Upper lobe of right lung (tissue), 1 donor: ENCODE measurements at places on chromosomes 13 and 19. TPM values are rescaled to one million over a fixed set of nuclear protein-coding genes. Genes with fewer than 3 reads are reported as not detected.

DNA sequence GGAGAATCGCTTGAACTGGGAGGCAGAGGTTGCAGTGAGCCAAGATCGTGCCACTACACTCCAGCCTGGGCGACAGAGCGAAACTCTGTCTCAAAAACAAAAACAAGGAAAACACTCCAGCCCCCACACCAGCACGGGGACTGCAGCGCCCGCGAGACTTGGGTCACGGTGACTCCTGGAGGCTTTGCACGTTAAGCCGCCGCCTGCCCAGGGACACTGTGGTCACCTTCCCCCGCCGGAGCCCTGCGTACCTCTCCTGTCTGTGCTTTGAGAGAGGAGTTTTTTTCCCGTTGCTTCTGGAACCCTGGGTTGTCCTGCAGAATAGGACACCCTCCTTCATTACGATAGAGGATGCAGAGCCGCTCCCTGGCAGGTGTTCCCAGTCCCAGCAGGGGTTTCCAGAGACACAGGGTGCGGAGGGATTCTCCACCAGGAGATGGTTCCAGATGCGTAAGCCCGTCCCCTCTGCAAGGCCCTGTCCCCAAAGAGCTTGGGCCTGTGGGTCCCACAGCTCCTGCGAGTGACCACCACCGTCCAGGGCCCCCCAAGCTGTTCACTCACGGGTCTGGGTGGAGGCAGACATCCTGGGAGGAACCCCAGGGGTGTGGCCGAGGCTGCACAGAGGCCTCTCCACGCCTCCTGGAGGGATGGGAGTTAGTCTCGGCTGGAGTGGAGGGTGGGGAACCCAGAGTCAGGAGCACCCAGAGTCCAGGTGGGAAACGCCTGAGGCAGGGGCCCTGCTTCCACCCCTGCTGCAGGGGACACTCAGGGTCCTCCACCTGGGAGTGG lies 42.8 kb upstream of the NDUFS7 start:
- H3K27me3 ChIP-seq, result no peaks in the 10 kb centered on the region
- H3K4me1 ChIP-seq, result no peaks in the 10 kb centered on the region
- H3K4me3 ChIP-seq, result no peak overlapping the region

GRCh38 chr19:53365899-53366493 lies 491 bp downstream of the ZNF525 start:
- peak overlapping the region; percentile 85 for H3K4me3 ChIP-seq
- H3K27me3 ChIP-seq, result no peaks in the 10 kb centered on the region
- H3K4me1 ChIP-seq, result peaks cover 6% of the 10 kb centered on the region
- H3K36me3 ChIP-seq, result no peaks in the 10 kb centered on the region
- peak overlapping the region; percentile 61 for H3K27ac ChIP-seq

GRCh38 chr13:64371045-64371444 lies 2859.1 kb downstream of the PCDH9 start:
- H3K4me1 ChIP-seq, result no peaks in the 10 kb centered on the region
- H3K4me3 ChIP-seq, result no peak overlapping the region
- H3K27ac ChIP-seq, result no peak overlapping the region
- DNase-seq, result no peak

DNA sequence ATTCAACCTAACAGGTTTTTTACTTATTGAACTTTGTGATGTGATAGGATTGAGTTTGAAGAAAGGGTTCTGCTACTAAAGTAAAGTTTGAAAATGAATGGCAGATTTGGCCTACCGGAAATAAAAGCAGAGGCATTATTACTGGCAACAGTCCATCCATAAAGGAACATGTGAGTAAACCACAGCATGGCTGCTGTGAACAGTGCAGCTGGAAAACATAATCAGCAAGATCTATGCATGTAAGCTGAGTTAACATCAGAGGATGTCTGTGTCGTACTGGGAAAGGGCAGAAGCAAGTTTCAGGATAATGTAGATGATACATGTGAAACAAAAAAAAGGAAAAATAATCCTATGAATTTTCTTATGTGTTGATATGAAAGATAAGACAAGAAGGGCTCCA lies 87.6 kb downstream of the CYSLTR2 start:
- DNase-seq, result no peak
- peaks cover 5% of the 10 kb centered on the region for H3K4me1 ChIP-seq
- H3K27me3 ChIP-seq, result no peaks in the 10 kb centered on the region
- no peak overlapping the region for H3K4me3 ChIP-seq
- no peak overlapping the region for H3K27ac ChIP-seq
- no peaks in the 10 kb centered on the region for H3K36me3 ChIP-seq

DNA sequence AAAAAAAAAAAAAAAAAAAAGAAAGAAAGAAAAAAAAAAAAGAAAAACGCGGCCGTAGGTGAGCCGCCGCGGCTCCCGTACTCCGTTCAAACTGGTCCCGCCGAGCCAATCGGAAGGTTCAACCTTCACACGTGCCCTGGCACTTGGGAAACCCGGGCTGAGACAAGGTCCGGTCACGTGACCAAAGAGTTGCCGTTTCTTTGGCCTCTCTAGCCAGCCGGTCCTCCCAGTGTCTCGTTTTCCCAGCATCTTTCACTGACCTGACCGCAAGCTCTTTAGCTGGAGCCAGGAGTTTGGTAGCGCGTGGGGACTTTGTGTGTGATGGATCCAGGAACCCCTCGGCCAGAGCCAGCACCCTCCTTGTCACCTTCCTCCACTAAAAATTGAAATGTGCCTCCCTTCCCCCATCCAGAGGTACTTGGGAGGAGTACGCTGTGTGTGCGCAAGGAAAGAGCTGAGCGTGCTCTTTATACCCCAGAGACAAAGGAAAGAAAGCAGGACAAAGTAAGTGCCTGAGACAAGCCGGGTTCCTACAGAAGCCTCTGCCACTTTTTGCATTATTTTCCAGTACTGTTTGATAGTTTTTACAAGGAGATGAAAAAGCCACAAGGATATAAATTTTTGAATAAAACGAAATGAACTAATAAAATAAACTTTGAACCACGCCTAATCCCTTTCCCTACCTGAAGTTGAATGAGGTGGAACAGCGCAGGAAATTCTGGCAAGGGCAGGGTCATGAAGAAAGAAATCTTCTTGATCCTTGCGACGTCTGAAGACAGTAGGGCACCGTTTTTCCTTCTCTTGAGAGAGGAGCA lies 959 bp downstream of the TNPO2 start:
- H3K4me3 ChIP-seq, result peak overlapping the region; percentile 63
- H3K27ac ChIP-seq, result peak overlapping the region; percentile 88
- peaks cover 33% of the 10 kb centered on the region for H3K4me1 ChIP-seq
- no peaks in the 10 kb centered on the region for H3K27me3 ChIP-seq
- peak; percentile 96 for DNase-seq
- H3K36me3 ChIP-seq, result peaks cover 12% of the 10 kb centered on the region

GRCh38 chr19:1523412-1524286 lies at the start of gene PLK5:
PLK5 (plus strand) TSS chr19:1524077; CDS start chr19:1526997, 2,920 bp downstream.
- no peak for DNase-seq
- no peak within 1 kb of the TSS for H3K27ac ChIP-seq
- no peaks in the 10 kb centered on the region for H3K4me1 ChIP-seq
- peaks cover 48% of the 10 kb centered on the region for H3K27me3 ChIP-seq
- H3K4me3 ChIP-seq, result no peak within 1 kb of the TSS

DNA sequence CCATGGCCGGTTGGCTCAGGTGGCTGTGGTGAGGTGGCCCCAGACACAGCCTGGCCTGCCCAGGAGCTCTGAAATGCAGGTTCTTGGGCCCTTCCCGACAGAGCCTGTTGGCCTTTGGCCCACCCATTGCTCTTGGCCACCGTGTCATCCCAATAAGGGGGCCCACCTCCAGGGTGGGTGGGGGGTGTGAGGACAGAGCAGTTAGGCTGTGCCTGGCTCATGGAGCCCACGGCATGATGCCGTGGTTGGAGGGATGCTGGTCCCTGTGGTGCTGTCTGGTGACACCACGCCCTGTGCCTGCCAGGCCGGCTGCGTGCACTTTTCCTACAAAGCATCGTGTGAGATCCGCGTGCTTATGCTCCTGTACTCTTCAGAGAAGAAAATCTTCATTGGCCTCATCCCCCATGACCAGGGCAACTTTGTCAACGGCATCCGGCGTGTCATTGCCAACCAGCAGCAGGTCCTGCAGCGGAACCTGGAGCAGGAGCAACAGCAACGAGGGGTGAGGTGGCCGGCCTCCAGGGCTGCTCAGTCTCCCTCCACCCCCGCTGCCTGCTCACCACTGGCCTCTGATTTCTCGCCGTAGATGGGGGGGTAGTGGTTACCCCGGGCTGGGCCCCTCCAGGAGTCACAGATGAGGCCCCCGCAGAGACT lies 7.6 kb downstream of the PNKP start:
- H3K27me3 ChIP-seq, result no peaks in the 10 kb centered on the region
- no peak overlapping the region for H3K4me3 ChIP-seq
- no peak for DNase-seq
- H3K36me3 ChIP-seq, result peaks cover 76% of the 10 kb centered on the region
- H3K27ac ChIP-seq, result no peak overlapping the region
- no peaks in the 10 kb centered on the region for H3K4me1 ChIP-seq

DNA sequence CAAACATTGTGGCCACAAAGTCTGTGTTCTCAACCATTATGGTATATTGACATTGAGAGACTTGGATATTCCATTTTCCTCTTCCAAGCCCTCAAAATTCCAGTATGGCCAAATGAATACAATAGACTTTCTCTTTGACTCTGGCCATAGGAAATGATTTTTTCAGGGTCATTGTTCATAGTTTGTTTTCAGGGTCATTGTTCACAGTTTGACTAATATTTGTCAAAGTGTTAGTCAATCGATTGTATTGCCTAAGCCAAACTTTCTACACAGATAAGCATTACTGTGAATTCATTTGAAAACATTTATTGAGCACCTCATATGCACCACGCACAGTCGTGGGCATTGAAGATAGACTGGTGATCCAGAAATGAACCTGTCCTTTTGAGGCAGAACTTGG lies 22.9 kb upstream of the FAM216B start:
- no peaks in the 10 kb centered on the region for H3K4me1 ChIP-seq
- DNase-seq, result no peak
- no peak overlapping the region for H3K27ac ChIP-seq
- H3K4me3 ChIP-seq, result no peak overlapping the region
- H3K27me3 ChIP-seq, result no peaks in the 10 kb centered on the region
- no peaks in the 10 kb centered on the region for H3K36me3 ChIP-seq

DNA sequence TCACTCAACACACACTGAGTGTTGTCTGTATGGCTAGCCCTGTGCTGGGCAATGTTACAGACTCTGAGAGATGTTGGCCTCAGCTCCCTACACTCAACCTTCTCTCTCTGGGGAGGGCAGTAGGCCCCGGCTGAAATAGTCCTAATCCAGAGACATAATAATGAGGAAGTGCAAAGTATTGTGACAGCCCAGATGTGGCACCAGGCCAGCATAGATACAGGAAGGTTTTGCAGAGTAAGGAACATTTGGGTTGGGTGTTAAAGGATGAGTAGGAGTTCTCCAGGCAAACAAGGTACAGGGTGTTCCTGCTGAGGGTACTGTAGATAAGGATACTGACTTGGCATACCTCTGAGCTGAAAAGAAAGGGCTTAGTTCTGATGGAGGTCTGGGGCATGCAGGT lies 2.4 kb downstream of the LIN7B start:
- no peak overlapping the region for H3K4me3 ChIP-seq
- H3K27ac ChIP-seq, result peak overlapping the region; percentile 3
- H3K4me1 ChIP-seq, result peaks cover 30% of the 10 kb centered on the region
- no peaks in the 10 kb centered on the region for H3K27me3 ChIP-seq
- DNase-seq, result no peak

GRCh38 chr13:80133631-80134261 lies 207.2 kb downstream of the SPRY2 start:
- H3K36me3 ChIP-seq, result no peaks in the 10 kb centered on the region
- peak overlapping the region; percentile 30 for H3K4me3 ChIP-seq
- DNase-seq, result no peak
- H3K4me1 ChIP-seq, result peaks cover 23% of the 10 kb centered on the region

GRCh38 chr13:28856287-28856686 lies 36.1 kb downstream of the MTUS2 start:
- no peaks in the 10 kb centered on the region for H3K36me3 ChIP-seq
- H3K27me3 ChIP-seq, result no peaks in the 10 kb centered on the region
- H3K4me1 ChIP-seq, result no peaks in the 10 kb centered on the region
- H3K27ac ChIP-seq, result no peak overlapping the region
- no peak overlapping the region for H3K4me3 ChIP-seq

DNA sequence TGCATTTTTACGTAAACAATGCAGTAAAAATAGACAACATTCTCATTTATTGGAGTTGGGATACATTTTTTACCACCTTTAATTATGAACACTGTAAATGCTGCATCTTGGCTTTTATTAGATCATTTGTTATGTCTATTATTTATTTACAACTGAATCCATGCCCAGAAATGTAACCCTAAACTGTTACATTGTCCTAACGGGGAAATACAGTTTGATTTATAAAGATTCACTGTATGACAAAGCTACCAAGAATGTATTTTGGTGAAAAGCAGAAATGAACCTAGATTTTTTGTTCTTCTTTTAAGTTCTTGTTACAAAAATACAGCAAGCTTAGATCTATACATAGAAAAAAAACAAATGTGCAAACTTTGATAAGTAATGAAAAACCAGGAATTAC lies 1.1 kb downstream of the METTL21C start:
- H3K4me1 ChIP-seq, result no peaks in the 10 kb centered on the region
- H3K27me3 ChIP-seq, result peaks cover 4% of the 10 kb centered on the region
- H3K27ac ChIP-seq, result no peak overlapping the region
- no peak for DNase-seq
- H3K4me3 ChIP-seq, result no peak overlapping the region

GRCh38 chr13:114076329-114077090 lies 55.9 kb downstream of the RASA3 start:
- peaks cover 8% of the 10 kb centered on the region for H3K4me1 ChIP-seq
- DNase-seq, result peak; percentile 50
- no peak overlapping the region for H3K27ac ChIP-seq
- H3K36me3 ChIP-seq, result peaks cover 5% of the 10 kb centered on the region
- H3K4me3 ChIP-seq, result no peak overlapping the region

DNA sequence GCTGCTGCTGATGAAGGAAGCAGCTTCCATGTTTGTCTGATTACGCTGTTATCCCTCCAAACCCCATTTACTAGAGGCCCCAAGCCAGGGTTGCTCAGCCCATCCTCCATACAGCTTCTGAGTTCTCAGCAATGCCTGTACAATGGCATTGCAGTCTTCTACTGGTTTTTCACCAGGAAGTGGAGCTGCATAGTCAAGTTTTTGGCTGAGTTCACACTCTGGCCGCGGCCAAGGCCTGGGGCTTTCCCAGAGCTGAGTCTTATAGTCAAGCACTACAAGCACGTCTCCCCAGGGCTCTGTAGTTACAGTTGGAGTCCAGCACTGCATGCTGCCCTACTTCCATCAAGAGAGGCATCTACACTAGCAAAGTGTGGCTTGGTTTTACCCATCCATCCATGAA lies 182.5 kb downstream of the POU4F1 start:
- H3K4me3 ChIP-seq, result no peak overlapping the region
- no peaks in the 10 kb centered on the region for H3K4me1 ChIP-seq
- no peak for DNase-seq
- no peak overlapping the region for H3K27ac ChIP-seq
- no peaks in the 10 kb centered on the region for H3K36me3 ChIP-seq

GRCh38 chr13:41413872-41414271 lies 43.5 kb upstream of the RGCC start:
- H3K27me3 ChIP-seq, result no peaks in the 10 kb centered on the region
- no peaks in the 10 kb centered on the region for H3K36me3 ChIP-seq
- no peaks in the 10 kb centered on the region for H3K4me1 ChIP-seq
- H3K4me3 ChIP-seq, result no peak overlapping the region

- H3K27me3 ChIP-seq, result no peaks in the 10 kb centered on the region
- peaks cover 51% of the 10 kb centered on the region for H3K36me3 ChIP-seq
- H3K4me3 ChIP-seq, result no peak overlapping the region
- peaks cover 49% of the 10 kb centered on the region for H3K4me1 ChIP-seq
Measured at GRCh38 chr19:47093841-47094240, 19.7 kb downstream of the ZC3H4 start.

LRRC63 gene
- total RNA-seq, result 0.29 TPM

UTP14C gene
- 20.5 TPM for total RNA-seq

FFAR2 gene
- total RNA-seq, result 2.6 TPM

ZNF723 gene
- not detected for total RNA-seq

MCF2L gene
- total RNA-seq, result 69.7 TPM

ENOX1 gene
- total RNA-seq, result 0.69 TPM
